A673 (cell line): ENCODE measurements at places on chromosomes 2 and 18. TPM values are rescaled to one million over a fixed set of nuclear protein-coding genes. Genes with fewer than 3 reads are reported as not detected.

HRH4 gene
- 0.15 TPM in 1 of 2 replicates, not detected in the other for total RNA-seq

KLHL30 gene
- total RNA-seq, result 0.09 TPM in 1 of 2 replicates, not detected in the other

DNA sequence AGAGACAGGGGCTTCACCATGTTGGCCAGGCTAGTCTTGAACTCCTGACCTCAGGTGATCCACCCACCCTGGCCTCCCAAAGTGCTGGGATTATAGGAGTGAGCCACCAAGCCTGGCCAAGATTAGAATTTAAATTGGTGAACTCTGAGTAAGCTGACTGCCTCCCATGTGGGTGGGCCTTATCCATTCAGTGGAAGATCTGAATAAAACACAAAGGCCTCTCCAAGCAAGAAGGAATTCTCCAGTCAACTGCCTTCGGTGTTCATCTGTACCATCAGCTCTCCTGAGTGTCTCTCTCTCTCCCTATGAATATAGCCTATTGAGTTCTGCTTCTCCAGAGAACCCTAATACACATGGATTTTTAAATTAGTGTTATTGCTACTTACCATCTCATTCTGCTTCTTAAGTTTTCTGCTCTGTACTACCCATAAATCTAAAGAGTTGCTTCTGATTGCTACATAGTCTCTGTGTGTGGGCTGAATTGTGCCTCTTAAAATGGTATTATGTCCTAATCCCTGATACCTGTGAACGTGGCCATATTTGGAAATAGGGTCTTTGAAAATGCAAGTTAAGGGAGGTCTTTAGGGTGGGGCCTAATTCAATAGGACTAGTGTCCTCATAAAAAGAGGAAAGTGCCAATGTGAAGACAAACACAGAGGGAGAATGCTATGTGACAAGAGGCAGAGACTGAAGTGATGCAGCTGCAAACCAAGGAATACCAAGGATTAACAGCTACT, 36.3 kb downstream of the FBXO11 start:
- H3K4me3 ChIP-seq, result no peak overlapping the region
- H3K27ac ChIP-seq, result peak overlapping the region; percentile 37

DNA sequence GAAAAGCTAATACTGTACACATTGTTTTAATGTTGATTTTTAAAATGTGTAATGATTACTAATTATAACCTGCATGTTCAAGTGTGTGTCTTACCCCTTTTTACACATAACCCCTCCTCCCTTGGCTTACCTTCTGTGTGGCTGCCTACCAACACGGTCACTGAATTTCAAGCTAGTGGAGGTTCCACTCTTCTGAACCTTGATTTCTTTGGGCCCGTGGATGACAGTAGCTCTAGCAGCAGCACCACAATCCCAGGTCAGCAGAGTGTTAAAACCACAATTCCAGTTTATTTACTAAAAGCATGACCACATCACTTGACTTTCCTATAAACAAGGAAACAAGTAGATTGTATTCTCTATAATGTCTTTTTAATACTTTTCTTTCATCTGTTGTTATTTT, 56.9 kb downstream of the AFTPH start:
- H3K4me3 ChIP-seq, result no peak overlapping the region
- no peaks in the 10 kb centered on the region for H3K27me3 ChIP-seq
- no peak for DNase-seq
- H3K4me1 ChIP-seq, result no peaks in the 10 kb centered on the region
- H3K27ac ChIP-seq, result no peak overlapping the region

DNA sequence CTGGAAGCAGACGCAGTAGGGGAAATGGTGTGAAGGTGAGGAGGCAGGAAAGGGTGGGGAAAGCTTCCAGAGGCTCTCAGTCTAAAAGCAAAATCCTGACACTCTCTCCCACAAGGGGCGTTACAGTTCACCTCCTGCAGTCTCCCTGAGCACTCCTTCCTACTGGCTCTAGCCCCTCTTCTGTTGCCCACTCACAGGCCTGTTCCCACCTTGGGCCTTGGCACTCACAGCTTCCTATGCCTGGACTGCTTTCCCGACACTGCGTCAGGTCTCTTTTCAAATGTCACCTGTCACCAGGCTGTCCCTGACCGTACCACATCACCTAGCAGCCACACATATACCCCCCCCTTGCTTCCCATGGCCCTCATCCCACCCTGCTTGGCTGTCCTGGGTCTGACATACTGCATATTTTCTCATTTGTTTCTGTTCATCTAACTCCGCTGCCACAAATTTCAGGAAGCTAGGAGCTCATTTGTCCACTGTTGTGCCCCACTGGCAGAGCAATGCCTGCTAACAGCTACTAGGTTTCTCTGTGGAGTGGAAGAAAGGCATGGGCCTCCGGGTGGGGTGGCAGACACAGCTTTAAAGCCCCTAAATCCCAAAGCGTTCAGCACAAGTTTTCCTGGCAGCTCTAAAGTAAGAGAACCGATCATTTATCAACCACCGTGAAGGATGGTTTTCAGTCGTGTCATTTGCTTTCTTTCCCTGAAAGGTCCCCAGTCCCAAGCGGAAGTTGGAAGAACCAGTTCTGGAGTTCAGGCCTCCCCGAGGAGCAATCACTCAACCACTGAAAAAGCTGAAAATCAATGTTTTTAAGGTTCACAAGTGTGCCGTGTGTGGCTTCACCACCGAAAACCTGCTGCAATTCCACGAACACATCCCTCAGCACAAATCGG, 118.8 kb downstream of the ZNF532 start:
- peaks cover 52% of the 10 kb centered on the region for H3K36me3 ChIP-seq
- no peaks in the 10 kb centered on the region for H3K4me1 ChIP-seq
- DNase-seq, result no peak
- no peak overlapping the region for H3K4me3 ChIP-seq

DNA sequence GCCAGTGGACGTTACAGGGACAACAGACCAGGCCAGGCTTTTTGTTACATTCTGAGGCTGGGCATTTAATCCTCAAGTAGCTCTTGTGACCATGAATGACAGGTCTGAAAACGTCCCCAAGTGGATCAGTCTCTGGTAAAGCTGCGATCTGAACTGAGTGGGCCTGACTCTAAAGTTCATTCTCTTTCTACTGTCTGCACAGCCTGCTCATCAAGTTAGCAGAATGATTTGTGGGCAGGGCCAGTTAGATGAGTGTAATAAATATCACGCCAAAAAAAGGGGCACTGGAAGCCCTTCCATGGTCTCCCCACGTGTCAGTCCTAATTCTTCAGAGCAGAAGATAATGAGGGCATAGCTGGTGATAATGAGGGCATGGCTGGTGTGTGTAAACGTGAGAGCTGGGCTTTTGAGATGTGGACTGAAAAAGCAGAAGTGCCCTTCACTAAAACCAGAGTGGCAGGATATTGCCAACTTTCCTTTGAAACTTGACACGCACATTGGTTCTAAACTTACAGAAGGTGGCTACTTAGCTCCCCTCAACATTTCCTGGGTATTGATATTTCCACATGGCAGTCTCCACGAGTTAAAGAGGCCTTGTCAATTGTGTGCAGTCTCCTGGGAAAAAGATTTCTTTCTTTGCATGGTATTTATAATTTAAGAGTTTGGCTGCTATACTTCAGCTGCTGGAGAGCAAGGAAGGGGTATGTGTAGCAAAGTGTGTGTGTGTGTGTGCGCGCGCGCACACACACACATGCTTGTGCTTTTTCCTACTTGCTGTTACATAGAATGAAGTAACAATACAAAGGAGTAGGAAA, 72.7 kb upstream of the LYPD6B start:
- no peak overlapping the region for H3K27ac ChIP-seq
- no peaks in the 10 kb centered on the region for H3K27me3 ChIP-seq
- no peaks in the 10 kb centered on the region for H3K36me3 ChIP-seq
- no peaks in the 10 kb centered on the region for H3K4me1 ChIP-seq

DNA sequence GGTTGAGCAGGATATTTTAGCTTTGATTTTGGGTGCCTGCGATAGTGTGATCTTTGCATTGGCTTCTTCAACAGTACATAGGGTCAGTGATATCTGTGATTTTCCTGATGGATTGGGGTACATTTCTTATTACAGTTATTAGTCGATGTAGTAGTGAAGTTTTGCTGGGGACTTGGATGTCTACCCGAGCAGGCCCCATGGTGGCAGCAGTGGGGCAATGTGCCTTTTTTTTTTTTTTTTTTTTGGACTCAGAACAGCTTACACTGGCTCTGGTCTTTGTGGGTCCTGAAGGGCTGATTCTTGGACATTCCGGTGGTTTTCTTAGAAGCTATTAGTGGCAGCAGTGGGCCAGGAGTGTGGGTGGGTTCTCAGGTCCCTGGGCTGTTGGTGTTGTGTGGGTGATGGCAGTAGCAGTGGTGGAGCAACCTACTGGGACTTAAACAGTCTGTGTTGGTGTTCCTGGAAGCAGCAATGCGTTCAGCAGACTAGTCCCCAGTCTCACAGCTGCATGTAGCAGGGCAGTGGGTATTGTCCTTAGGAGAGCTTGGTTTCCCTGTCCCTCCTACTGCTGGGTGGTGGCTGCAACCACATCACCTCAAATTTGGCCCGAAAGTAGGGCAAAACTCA, 53.7 kb upstream of the SLC4A10 start:
- H3K27ac ChIP-seq, result no peak overlapping the region
- no peaks in the 10 kb centered on the region for H3K27me3 ChIP-seq
- peak; percentile 26 for DNase-seq
- H3K4me3 ChIP-seq, result no peak overlapping the region

- H3K4me1 ChIP-seq, result peaks cover 29% of the 10 kb centered on the region
- no peak for DNase-seq
- H3K4me3 ChIP-seq, result no peak overlapping the region
- H3K27me3 ChIP-seq, result no peaks in the 10 kb centered on the region
- no peaks in the 10 kb centered on the region for H3K36me3 ChIP-seq
- no peak overlapping the region for H3K27ac ChIP-seq
Observed at GRCh38 chr2:43038696-43039094, 187.7 kb downstream of the ZFP36L2 start.

GRCh38 chr18:39232490-39232889, 1666.9 kb upstream of the CELF4 start:
- no peaks in the 10 kb centered on the region for H3K4me1 ChIP-seq
- no peaks in the 10 kb centered on the region for H3K36me3 ChIP-seq
- no peak overlapping the region for H3K4me3 ChIP-seq
- H3K27ac ChIP-seq, result no peak overlapping the region
- H3K27me3 ChIP-seq, result peaks cover 11% of the 10 kb centered on the region
- DNase-seq, result no peak

GRCh38 chr18:22728481-22729105, 204.5 kb upstream of the RBBP8 start:
- H3K27ac ChIP-seq, result no peak overlapping the region
- no peak overlapping the region for H3K4me3 ChIP-seq
- DNase-seq, result no peak
- no peaks in the 10 kb centered on the region for H3K4me1 ChIP-seq
- no peaks in the 10 kb centered on the region for H3K36me3 ChIP-seq

- H3K4me3 ChIP-seq, result no peak overlapping the region
- no peak overlapping the region for H3K27ac ChIP-seq
- H3K4me1 ChIP-seq, result no peaks in the 10 kb centered on the region
- no peak for DNase-seq
- no peaks in the 10 kb centered on the region for H3K27me3 ChIP-seq
Observed at GRCh38 chr2:217445723-217446122, 557.1 kb downstream of the TNS1 start.

DNA sequence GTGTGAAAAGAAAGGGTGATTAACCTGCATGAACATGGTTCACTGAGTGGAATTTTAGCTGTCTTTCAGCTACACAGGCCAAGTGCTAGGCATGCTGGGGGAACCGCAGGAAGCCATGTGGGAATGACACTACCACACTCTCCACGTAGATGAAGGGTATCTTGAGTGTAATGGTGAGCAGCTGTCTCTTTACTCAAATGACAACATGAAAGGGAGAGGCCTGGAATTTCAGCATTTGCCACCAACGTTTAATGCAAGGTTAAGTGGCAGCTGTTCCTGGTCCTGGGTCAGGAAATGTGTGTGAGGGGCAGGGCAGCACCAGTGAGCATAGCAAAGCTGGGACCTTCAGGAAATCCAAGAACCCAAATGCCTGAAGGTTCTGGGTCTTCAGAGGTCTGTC, 588.4 kb downstream of the SLC4A3 start:
- H3K4me1 ChIP-seq, result peaks cover 18% of the 10 kb centered on the region
- no peak overlapping the region for H3K27ac ChIP-seq
- no peaks in the 10 kb centered on the region for H3K36me3 ChIP-seq
- no peak for DNase-seq
- H3K4me3 ChIP-seq, result no peak overlapping the region

- no peak for DNase-seq
- H3K4me3 ChIP-seq, result no peak overlapping the region
- H3K27me3 ChIP-seq, result no peaks in the 10 kb centered on the region
- no peaks in the 10 kb centered on the region for H3K36me3 ChIP-seq
- no peaks in the 10 kb centered on the region for H3K4me1 ChIP-seq
- H3K27ac ChIP-seq, result no peak overlapping the region
Observed at GRCh38 chr2:213723707-213724106, 439.4 kb downstream of the SPAG16 start.

- DNase-seq, result no peak
- H3K4me3 ChIP-seq, result no peak overlapping the region
- no peaks in the 10 kb centered on the region for H3K27me3 ChIP-seq
- no peaks in the 10 kb centered on the region for H3K4me1 ChIP-seq
- peaks cover 4% of the 10 kb centered on the region for H3K36me3 ChIP-seq
Observed at GRCh38 chr2:120299561-120299960, 46.4 kb upstream of the INHBB start.

DNA sequence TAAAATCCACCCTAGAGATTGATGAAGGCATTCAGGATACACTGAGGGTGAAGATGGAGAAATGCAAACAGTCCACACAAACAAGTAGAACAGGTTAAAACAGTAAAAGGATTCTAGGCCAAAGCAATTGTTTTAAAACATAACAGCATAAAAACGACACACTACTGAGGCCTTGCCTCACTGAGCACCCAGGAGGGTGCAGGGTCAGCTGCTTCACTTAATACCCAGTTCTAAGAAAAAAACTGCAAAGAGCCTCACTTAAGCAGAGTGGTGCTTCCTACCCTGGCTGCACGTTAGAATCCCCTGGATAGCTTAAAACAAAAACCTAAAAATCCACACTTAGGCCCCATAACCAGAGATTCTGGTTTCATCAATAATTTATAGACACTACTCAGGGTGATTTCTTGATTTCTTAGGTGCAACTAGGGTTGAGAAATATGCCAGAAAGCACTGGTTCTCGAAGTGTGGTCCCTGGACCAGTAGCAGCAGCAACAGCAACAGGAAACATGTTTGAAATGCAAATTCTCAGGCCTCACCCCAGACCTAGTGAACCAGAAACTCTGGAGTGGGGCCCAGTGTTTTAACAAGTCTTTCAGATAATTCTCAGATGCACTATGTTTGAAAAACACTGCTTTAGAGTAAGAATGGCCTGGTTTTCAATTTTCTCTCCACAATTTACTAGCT, 279.1 kb downstream of the ZEB2 start:
- H3K36me3 ChIP-seq, result no peaks in the 10 kb centered on the region
- no peaks in the 10 kb centered on the region for H3K27me3 ChIP-seq
- DNase-seq, result no peak
- H3K27ac ChIP-seq, result no peak overlapping the region
- H3K4me3 ChIP-seq, result no peak overlapping the region
- peaks cover 28% of the 10 kb centered on the region for H3K4me1 ChIP-seq

DNA sequence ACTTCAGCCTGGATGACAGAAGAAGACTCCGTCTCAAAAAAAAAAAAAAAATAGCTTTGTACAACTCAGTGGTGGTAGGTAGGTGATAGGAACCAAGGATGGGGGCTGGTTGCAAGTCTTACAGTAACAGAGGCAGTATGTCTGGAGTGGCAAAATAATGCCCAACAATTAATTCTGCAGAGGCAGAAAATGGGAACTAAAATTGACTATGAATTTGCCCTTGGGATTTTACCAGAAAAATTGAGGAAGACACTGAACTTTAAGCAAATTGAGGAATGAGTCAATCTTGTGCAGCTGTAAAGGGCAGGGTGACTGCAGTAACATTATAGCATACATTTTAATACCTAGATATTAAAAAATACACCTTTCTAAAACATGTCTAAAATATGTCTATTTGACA, 292.1 kb upstream of the FBXO11 start:
- DNase-seq, result no peak
- no peaks in the 10 kb centered on the region for H3K36me3 ChIP-seq
- no peak overlapping the region for H3K27ac ChIP-seq
- H3K4me3 ChIP-seq, result no peak overlapping the region
- no peaks in the 10 kb centered on the region for H3K27me3 ChIP-seq
